ENCODE measurements at places on chromosomes 11 and 22.

DNA sequence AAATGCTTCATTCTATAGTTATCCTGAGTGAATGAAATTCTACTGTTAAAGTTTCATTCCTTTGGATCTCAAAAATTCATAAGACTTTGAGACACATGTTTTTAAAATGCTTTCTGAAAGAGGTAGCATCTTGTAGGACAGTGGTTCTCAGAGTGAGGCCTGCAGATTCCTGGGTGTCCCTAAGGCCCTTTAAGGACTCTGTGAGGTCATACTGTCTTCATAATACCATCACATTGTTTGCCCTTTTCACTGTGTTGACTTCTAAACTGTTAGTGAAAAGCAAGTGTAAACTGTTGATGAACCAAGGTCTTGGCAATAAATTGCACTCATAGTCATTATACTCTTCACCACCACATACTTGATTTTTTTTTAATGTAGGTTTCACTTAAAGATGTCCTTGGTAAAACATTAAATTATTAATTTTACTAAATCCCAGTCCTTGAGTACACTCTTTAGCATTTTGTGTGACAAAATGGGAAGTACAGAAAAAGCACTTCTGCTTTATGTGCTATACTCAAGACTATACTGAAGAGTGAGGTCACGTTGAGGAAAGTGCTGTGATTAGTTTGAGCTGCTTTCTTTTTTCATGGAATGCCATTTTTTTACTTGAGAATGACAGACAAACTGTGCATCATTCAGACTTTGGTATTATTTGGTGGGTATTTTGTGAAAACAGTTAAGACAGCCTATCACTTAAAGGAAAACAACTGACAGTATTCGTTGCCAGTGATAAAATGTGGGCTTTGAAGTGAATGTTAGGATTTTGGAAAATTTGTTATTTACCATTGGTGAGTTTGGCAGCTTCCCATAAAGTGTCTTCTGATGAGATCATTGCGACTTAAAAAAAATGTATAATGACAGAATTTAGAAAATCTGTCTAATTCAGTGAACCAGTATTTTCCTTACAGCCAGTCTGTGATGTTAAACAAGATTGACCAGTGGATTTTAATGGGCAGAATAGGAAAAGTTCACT is 61.1 kb downstream of the SPECC1L start:
- DNase-seq = no peak

GRCh38 chr11:132935383-132935782 is 596.9 kb downstream of the OPCML start:
- no peak for DNase-seq

GRCh38 chr11:65849771-65850216 is 8.2 kb downstream of the CFL1 start:
- DNase-seq = no peak

GRCh38 chr22:28594797-28595462 is 84.7 kb downstream of the TTC28 start:
- DNase-seq = no peak
